ENCODE measurements at places on chromosomes 11 and 22.

DNA sequence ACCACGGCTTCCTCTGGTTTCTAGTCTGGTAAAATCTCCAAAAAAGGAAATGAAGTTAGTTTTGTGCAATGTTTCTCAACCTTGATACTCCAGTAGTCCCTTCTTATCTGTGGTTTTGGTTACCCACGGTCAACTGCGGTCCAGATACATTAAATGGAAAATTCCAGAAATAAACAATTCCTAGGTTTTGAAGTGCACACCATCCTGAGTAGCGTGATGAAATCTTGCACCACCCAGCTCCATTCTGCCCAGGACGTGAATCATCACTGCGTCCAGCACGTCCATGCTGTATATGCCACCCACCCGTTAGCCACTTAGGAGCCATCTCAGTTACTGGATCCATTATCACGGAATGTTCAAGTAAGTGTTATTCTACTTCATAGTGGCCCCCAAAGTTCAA, 117.0 kb downstream of the FBXO7 start:
- peaks cover 4% of the 10 kb centered on the region for H3K27me3 ChIP-seq
- no peak overlapping the region for H3K4me3 ChIP-seq
- no peak overlapping the region for H3K27ac ChIP-seq
- H3K36me3 ChIP-seq, result no peaks in the 10 kb centered on the region
- H3K4me1 ChIP-seq, result no peaks in the 10 kb centered on the region

DNA sequence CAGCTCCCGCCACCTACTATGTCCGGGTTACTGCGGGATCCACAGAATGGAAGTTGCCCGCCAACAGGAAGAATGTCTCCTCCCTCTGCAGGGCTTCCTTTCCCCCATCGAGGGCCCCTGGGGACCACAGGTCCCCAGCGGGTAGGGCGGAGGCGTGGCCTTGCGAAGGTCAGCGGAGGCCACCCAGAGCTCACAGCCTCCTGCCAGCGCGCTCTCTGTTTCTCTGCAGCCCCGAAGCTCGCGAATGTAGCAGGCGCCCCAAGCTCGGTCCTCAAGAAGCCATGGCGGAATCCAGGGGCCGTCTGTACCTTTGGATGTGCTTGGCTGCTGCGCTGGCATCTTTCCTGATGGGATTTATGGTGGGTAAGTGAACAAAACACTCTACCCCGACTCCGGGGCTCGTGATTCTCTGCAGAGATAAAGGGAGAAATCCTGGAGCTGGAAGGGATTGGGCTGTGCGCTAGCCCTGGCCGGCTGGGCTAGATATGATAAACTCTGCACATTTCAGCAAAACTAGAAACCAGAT, at the start of gene NAALAD2:
Gene NAALAD2 (plus strand): TSS at position 186 of the 526 bp plus-strand sequence. CDS start 96 bp downstream, at position 282.
- H3K27me3 ChIP-seq, result peaks cover 4% of the 10 kb centered on the region
- no peak for DNase-seq
- no peaks in the 10 kb centered on the region for H3K36me3 ChIP-seq
- H3K4me1 ChIP-seq, result peaks cover 5% of the 10 kb centered on the region

DNA sequence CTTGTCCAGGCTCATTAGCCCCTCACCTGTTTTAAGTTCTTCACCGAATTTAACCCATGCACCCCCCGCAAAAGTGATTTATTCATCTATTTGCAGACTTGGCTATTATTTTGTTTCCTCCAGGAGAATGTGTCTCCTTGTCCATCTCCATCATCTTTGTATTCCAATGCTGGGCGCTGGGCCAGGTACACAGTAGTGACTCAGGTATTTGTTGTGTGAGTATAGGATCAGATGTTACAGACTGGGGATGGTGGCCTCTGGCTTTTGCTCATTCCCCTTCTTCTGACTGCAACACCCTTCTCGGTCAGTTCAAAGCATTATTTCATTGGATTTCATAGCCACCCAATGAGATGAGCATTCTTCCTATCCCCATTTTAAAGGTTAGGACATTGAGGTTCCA, 408.2 kb downstream of the MN1 start:
- H3K27me3 ChIP-seq, result peaks cover 13% of the 10 kb centered on the region
- no peak overlapping the region for H3K4me3 ChIP-seq

- H3K27me3 ChIP-seq, result peaks cover 4% of the 10 kb centered on the region
- DNase-seq, result peak; percentile 39
- H3K36me3 ChIP-seq, result no peaks in the 10 kb centered on the region
- no peak overlapping the region for H3K27ac ChIP-seq
Measured at GRCh38 chr11:70176940-70177689, 26.0 kb upstream of the FADD start.

DNA sequence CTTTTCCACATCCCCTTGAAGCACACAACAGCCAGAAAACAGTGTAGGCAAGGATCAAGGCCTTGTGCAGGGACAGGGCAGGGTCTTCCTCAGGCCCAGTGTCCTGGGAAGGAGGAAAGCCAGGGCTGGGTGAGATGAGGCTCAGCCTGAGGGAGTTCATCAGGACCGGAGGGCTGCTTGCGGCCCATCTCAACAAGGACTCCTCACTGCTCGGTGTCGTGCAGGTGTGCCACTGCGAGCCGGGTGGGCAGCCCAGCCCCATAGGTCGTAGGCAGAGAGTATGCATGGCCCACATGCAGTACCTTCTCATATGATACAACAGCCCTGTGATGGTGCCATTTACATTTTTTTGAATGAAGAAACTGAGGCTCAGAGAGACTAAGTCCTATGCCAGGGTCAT, 12.9 kb downstream of the SHISA8 start:
- H3K4me1 ChIP-seq, result no peaks in the 10 kb centered on the region
- H3K4me3 ChIP-seq, result no peak overlapping the region
- no peak for DNase-seq
- peaks cover 25% of the 10 kb centered on the region for H3K36me3 ChIP-seq

- H3K27ac ChIP-seq, result no peak overlapping the region
- H3K4me1 ChIP-seq, result no peaks in the 10 kb centered on the region
- no peaks in the 10 kb centered on the region for H3K36me3 ChIP-seq
- peaks cover 11% of the 10 kb centered on the region for H3K27me3 ChIP-seq
- no peak for DNase-seq
Measured at GRCh38 chr11:60485987-60486386, 6.6 kb upstream of the MS4A12 start.

DNA sequence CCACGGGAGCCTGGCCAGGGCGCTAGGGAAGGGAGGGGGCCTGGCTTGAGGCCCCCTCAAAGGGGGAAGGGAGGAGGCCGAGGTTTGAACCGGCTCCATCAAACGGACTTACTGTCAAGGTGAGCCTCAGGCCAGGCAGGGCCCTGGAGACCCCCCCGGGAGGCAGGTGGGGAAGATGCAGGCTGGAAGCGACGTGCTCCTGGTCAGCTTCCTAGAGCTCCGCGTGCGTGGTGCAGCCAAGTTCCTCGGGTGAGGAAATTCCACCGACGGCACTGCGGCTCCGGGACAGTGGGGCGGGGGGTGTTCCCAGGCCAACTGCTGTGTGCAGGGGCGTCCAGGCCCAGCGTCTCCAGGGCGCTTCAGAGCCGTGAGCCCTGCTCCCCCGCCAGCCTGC, 7.2 kb upstream of the TRABD start:
- no peaks in the 10 kb centered on the region for H3K36me3 ChIP-seq
- no peak for DNase-seq
- H3K27ac ChIP-seq, result no peak overlapping the region
- H3K27me3 ChIP-seq, result peaks cover 2% of the 10 kb centered on the region
- H3K4me3 ChIP-seq, result no peak overlapping the region

GRCh38 chr11:68373815-68374501, 61.6 kb downstream of the LRP5 start:
- no peak for DNase-seq
- H3K27me3 ChIP-seq, result peaks cover 1% of the 10 kb centered on the region
- no peaks in the 10 kb centered on the region for H3K4me1 ChIP-seq
- no peak overlapping the region for H3K4me3 ChIP-seq
- H3K36me3 ChIP-seq, result no peaks in the 10 kb centered on the region

DNA sequence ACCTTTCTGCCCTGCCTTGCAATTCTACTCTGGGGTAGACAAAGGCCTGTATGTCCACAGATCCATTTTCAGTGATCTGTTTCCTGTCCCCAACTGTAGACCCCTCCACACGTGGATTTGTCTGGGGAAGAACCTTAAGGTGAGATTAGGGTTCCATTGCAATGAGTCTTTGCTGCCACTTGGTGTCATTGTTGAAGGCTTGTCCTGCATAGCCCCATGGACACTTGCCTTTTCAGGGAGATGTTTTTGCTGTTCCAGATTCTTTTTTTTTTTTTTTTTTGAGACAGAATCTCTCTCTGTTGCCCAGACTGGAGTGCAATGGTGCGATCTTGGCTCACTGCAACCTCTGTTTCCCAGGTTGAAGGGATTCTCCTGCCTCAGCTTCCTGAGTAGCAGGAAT, 21.8 kb downstream of the SERPING1 start:
- H3K4me1 ChIP-seq, result no peaks in the 10 kb centered on the region
- H3K36me3 ChIP-seq, result no peaks in the 10 kb centered on the region
- DNase-seq, result no peak
- no peak overlapping the region for H3K4me3 ChIP-seq
- no peak overlapping the region for H3K27ac ChIP-seq

DNA sequence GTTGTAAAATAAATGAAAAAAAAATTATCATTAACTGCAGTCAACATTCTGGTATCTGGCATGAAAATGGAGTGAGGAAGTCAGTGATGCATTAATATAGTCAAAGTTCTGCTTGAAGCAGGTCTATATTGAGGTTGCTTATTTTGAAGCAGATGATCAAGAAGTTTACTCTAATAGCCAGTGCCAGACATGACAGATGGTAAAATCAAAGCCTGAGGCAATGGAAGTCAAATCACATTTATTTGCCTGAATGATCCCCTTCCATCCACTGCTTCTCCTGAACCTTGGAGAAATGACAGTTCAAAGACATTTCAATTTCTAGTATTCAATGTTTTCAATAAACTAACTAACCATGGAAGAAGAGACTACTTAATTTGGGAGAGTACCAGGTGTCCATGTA, 430.0 kb downstream of the FAM181B start:
- no peak for DNase-seq
- H3K27me3 ChIP-seq, result no peaks in the 10 kb centered on the region
- no peaks in the 10 kb centered on the region for H3K4me1 ChIP-seq
- H3K36me3 ChIP-seq, result no peaks in the 10 kb centered on the region
- no peak overlapping the region for H3K4me3 ChIP-seq
- H3K27ac ChIP-seq, result no peak overlapping the region

GRCh38 chr11:96090711-96091110, 166.8 kb upstream of the MTMR2 start:
- no peak for DNase-seq
- H3K4me1 ChIP-seq, result peaks cover 3% of the 10 kb centered on the region
- H3K27me3 ChIP-seq, result no peaks in the 10 kb centered on the region

- peak; percentile 6 for DNase-seq
- H3K4me1 ChIP-seq, result no peaks in the 10 kb centered on the region
- no peaks in the 10 kb centered on the region for H3K36me3 ChIP-seq
- no peak overlapping the region for H3K27ac ChIP-seq
Measured at GRCh38 chr22:45101515-45102227, 62.1 kb upstream of the NUP50 start.

DNA sequence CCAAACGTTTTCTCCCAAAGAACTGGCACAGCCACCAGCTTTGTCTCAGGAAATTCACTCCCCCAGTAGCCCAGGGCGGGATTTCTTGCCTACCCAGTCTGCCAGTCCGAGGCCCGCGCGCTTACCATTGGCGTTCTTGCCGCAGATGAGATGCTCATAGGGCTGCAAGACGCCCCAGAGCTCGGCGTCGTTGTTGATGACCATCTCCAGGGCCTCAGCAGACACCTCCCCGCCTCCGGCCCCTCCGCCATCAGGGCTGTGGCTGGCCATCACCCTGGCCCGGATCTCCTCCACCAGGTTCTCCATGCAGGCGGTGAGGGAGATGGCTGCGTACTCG, 1.3 kb downstream of the ABTB2 start:
- H3K27ac ChIP-seq, result no peak overlapping the region
- H3K27me3 ChIP-seq, result peaks cover 30% of the 10 kb centered on the region
- H3K4me1 ChIP-seq, result peaks cover 23% of the 10 kb centered on the region

GRCh38 chr11:65100674-65101350, 4.8 kb downstream of the VPS51 start:
- H3K36me3 ChIP-seq, result no peaks in the 10 kb centered on the region
- no peaks in the 10 kb centered on the region for H3K27me3 ChIP-seq
- H3K27ac ChIP-seq, result no peak overlapping the region
- no peak overlapping the region for H3K4me3 ChIP-seq

- DNase-seq, result no peak
- H3K4me3 ChIP-seq, result peak overlapping the region; percentile 69
- H3K36me3 ChIP-seq, result no peaks in the 10 kb centered on the region
- H3K4me1 ChIP-seq, result no peaks in the 10 kb centered on the region
- no peak overlapping the region for H3K27ac ChIP-seq
- H3K27me3 ChIP-seq, result peaks cover 20% of the 10 kb centered on the region
Measured at GRCh38 chr11:12377824-12378593, 638 bp downstream of the PARVA start.

GRCh38 chr22:49630448-49630946, 197.2 kb downstream of the BRD1 start:
- H3K4me1 ChIP-seq, result peaks cover 7% of the 10 kb centered on the region
- no peak for DNase-seq
- no peak overlapping the region for H3K4me3 ChIP-seq
- H3K36me3 ChIP-seq, result no peaks in the 10 kb centered on the region
- no peak overlapping the region for H3K27ac ChIP-seq

- H3K36me3 ChIP-seq, result no peaks in the 10 kb centered on the region
- H3K27ac ChIP-seq, result no peak overlapping the region
- H3K4me3 ChIP-seq, result no peak overlapping the region
- DNase-seq, result peak; percentile 37
- no peaks in the 10 kb centered on the region for H3K4me1 ChIP-seq
Measured at GRCh38 chr22:44975427-44976262, 34.2 kb downstream of the PHF21B start.

DNA sequence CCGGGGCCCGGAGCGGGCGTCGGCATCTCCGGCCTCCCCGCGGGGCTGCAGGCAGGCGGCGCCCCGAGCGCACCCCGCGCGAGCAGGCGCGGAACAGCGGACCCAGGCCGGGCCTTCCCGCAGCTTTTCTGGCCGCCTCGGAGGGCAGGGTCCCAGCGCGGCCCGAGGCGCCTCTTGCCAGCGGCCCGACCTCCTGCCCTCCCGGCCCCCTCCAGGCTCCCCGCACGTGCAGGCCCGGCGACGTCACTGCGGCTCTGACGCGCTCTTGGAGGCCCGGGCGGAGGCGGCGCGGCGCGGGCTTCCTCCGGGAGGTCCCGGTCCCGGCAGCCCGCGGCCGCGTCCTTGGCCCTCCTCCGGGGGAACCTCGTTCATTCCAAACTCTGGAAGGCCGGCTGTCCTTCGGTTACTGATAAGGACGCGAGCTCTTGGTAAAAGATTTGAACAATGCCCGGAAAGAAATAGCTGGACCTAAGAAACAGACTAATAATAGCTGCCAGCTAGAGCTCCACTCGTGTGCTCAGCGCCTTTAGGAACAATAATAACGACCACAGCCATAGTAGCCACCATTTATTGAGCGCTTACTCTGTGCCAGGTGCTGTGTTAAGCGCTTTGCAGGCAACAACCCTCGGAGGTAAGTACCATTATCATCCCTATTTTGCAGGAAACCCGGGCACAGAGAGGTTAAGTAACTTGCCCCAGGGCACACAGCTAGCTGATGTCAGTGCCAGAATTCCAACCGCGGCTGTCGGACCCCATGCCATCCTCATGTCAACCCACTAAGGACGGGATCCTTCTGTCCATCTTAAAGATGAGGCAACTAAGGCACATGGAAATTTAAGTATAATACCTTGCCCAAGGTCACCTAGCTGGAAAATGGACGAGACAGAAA, 39.1 kb upstream of the CREB3L1 start:
- DNase-seq, result peak; percentile 48
- H3K27me3 ChIP-seq, result peaks cover 6% of the 10 kb centered on the region
- no peaks in the 10 kb centered on the region for H3K36me3 ChIP-seq
- H3K4me3 ChIP-seq, result peak overlapping the region; percentile 75
- peaks cover 29% of the 10 kb centered on the region for H3K4me1 ChIP-seq

GRCh38 chr22:27853424-27853823, 51.9 kb upstream of the MN1 start:
- peak overlapping the region; percentile 65 for H3K27ac ChIP-seq
- H3K36me3 ChIP-seq, result peaks cover 30% of the 10 kb centered on the region
- H3K4me1 ChIP-seq, result peaks cover 19% of the 10 kb centered on the region
- H3K27me3 ChIP-seq, result no peaks in the 10 kb centered on the region
- no peak overlapping the region for H3K4me3 ChIP-seq

Measured in immature natural killer cell (primary cell).